ENCODE measurements at places on chromosomes 3 and 15.

GRCh38 chr3:197014942-197015575 lies 14.6 kb downstream of the MELTF start:
- DNase-seq = no peak

GRCh38 chr3:69031635-69032034 lies 18.2 kb upstream of the EOGT start:
- DNase-seq = no peak

DNA sequence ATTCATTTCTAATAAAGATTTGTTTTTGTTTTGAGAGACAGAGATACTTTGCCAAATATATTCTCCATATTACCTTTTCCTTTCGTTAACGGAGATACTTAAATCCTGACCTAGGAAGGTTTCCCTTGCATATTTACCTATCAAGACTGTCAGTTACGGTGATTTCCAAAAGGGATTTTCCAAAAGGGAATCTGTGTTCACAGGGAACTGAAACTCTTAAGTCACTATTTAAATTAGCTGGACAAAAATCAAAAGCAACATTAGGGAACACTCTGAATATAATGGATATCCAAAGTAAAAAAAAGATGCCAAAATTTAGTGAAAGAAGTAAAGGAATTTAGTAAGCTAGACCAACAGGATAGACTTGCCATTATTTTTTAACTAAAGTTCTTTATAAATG lies 576 bp downstream of the LRRFIP2 start:
- no peak for DNase-seq

DNA sequence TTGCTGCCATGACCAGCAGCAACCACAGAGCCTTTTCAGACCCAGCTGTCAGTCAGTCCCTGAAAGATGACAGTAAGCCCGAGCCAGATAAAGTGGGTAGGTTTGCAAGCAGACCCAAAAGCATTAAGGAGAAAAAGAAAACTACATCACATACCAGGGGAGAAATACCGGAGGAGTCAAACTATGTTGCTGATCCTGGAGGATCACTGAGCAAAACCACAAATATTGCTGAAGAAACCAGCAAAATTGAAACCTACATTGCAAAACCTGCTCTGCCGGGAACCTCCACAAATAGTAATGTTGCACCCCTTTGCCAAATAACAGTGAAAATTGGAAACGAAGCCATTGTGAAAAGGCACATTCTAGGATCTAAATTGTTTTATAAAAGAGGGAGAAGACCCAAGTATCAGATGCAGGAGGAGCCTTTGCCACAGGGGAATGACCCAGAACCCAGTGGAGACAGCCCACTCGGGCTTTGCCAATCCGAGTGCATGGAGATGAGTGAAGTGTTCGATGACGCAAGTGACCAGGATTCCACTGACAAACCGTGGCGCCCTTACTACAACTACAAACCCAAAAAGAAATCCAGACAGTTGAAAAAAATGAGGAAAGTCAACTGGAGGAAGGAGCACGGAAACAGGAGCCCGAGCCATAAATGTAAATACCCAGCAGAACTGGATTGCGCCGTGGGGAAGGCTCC lies 42.1 kb upstream of the RASA2 start:
- DNase-seq = no peak

- no peak for DNase-seq
Observed at GRCh38 chr3:77720460-77720971, 680.6 kb downstream of the ROBO2 start.

Data from stimulated activated CD4-positive, alpha-beta T cell treated with anti-CD3 and anti-CD28 coated beads, Interleukin-2, amount 100 ng/mL, for 24 hours (primary cell).